ENCODE measurements at places on chromosomes 5 and 9.

DNA sequence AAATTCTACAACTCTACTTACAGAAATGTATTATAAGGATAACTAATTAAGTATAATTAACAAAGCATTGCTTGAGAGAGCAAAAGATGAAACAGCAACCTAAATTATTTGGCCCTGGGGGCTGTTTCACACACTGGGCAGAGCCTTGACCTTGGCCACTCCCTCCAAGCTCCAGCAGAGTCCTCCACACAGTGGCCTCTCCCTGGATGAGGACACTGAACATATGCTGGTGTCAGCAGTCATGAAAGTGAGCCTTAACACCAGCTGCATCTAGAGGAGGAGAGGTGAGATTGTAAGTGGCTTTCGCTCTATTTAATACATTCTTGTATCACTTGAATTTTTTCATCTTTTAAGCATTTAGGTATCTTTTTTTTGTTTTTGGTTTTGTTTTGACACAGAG, 23.3 kb upstream of the ZDHHC12 start:
- DNase-seq, result no peak

- no peak for DNase-seq
Measured at GRCh38 chr9:93187047-93187446, 3.1 kb downstream of the WNK2 start.

DNA sequence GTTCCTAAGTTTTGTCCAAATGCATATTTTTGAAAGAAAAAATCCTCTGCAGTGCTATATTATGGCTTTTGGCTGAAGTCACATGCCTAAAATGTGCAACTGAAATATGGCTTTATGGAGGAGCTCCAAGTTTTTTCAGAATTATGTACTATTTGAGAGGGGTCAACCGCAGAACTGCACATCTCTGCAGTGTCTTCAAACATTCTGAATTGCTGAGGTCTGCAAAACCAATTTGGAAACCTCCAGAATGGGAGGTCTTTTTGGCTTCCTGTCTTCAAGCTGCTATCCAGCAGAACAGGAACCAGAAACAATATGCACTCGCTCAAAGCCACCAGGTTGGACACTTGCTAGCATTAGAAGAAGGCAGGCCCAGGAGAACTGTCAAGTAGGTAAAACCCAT, 376.0 kb upstream of the PAPPA start:
- DNase-seq, result peak; percentile 89

DNA sequence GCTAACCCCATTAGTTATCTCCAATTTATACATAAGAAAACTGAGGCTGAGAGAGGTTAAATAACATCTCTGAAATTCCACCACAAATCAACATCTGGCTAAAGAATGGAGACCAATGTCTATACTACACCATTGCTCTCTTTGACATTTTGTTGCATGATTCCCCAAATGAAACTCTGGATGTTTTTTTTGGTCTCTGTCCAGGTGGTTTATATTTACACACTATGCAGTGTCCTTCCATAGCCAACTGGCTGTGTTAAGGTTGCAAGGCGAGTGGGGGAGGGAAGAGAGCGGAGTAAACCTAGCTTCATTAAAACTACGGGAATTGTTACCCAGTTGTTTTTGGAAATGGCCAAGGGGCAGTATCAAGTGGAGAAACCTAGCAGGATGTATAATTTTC, 67.2 kb downstream of the KIF4B start:
- DNase-seq, result no peak

DNA sequence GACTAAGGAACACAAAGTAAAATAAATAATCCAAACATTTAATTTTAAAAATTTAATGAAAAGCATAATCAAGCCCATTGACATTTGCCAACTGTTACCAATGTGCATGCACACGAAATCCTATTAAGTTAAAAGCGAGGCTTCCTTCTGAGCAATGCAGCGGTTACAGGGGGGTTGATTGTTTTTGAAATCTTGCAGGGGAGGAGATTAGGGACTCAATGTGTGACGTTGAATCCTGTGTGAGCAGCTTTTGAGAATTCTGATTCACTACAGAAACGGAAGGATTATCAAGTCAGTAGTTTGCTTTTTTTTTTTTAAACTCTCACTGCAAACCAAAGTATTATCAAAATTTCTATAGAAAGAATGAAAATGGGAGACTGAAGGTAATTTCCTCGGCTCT, 109.5 kb downstream of the PRKACG start:
- DNase-seq, result no peak

GRCh38 chr9:98838868-98839565, 31.5 kb downstream of the GALNT12 start:
- no peak for DNase-seq

DNA sequence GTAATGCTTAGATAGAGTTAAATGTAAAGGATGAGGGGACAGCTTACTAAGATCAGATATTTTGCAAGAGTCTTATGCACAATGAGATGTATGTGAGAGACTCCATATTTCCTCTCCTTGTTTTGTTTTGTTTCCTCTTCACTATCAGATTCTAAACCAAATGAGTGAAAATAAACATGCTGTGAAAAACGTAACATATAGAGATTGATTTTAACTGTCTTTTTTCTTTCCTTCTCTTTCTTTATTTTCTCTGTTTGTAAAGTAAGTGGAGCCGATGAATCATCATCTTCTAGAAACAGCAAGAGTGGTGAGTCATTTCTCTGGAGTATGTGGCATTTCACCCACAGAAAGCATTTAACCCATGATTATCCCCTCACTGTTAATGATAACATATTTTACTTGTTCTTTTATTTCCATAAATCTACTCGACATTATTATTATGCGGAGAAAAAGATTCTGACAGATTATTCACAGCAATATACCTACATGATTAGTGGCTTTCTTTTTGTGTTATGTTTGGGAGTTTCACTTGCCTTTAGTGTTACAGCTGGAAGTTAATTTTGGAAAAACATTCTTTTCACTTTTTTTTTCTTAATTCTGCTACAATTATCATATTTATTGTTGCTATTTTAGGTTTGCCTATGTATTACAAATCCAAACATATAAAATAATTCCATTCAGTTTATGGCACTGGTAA, 2.1 kb upstream of the ANXA1 start:
- peak; percentile 49 for DNase-seq

DNA sequence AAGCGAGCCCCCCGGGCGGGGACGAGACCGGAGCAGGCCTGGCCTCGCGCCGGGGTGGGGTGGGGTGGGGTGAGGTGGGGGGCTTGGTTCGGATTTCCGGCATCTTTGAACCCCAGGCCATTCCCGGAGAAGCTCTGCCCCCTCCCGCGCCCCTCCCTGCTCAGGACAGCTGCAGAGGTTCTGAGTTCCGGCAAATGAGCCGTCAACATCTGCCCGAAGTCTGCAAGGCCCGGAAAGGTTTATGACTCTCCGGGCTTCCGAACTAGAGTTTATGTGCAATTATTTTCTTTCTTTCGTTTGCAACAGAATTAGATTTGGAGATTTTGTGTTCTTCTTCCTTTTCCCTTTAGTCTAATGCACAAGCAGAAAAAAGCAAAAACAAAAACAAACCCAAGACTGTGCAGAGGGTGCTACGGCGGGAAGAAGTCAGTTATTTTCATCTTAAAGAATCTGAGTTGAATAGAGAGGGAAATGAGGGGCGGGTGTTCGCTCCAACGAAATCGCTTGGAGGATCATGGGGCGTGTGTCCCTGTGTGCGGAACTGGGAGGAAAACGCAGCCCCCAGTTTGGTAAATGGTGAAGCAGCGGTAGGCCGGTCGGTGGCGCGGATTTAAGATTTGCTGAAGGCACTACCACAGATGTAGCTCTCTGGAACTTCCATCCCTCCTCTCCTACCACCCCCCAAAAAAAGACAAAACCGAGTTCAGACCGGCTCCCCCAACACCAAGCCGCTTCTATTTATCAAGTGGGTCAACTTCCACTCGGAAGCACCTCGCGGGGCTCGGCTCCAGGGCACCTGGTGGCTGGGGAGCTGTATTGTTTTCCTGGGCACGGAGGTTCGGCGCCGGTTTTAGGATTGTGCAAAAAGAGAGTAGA, 4.8 kb downstream of the LHX2 start:
- DNase-seq, result peak; percentile 58

GRCh38 chr5:164680216-164680615, 1174.8 kb downstream of the MAT2B start:
- DNase-seq, result no peak

GRCh38 chr9:38125889-38126288, 56.9 kb upstream of the SHB start:
- no peak for DNase-seq

- no peak for DNase-seq
Measured at GRCh38 chr5:131672776-131673175, 37.7 kb upstream of the RAPGEF6 start.

DNA sequence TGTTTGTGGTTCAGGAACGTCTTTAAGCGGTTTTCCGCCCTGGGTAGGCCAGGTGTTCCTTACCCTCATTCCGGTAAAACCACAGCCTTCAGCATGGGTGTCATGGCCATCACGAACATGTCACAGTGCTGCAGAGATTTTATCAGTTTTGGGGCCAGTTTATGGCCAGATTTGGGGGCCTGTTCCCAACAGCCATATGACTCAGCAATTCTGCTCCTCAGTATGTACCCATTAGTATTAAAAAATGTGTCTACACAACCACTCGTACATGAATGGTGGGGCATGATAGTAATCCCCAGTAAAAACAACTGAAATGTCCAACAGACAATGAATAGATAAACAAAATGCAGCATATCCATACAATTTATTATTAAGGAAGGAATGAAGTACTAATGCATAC, 51.9 kb upstream of the TTC23L start:
- no peak for DNase-seq

- DNase-seq, result no peak
Measured at GRCh38 chr9:113570106-113570505, 106.6 kb downstream of the RGS3 start.

GRCh38 chr9:76342858-76343257, 51.4 kb downstream of the RFK start:
- DNase-seq, result no peak

DNA sequence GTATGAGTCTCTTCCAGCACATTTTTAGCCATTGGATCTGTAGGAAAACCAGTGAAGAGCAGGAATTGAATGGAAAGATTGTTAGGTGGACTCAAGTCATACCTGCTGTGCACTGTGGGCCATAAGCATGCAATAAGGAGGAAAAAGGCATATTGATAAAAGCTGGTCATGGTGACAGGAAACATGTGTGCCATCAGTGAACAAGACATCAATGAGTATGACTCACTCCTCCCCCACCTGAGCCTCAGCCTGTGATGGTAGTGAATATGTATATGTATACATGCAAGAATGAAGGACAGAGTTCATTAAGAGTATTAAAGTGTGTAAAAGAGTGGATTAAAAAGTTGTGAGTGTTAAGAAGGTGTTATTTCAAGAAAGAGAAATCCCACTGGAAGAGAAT, 164.5 kb downstream of the TMEM38B start:
- no peak for DNase-seq

- no peak for DNase-seq
Measured at GRCh38 chr5:57761513-57761912, 278.9 kb upstream of the ACTBL2 start.

DNA sequence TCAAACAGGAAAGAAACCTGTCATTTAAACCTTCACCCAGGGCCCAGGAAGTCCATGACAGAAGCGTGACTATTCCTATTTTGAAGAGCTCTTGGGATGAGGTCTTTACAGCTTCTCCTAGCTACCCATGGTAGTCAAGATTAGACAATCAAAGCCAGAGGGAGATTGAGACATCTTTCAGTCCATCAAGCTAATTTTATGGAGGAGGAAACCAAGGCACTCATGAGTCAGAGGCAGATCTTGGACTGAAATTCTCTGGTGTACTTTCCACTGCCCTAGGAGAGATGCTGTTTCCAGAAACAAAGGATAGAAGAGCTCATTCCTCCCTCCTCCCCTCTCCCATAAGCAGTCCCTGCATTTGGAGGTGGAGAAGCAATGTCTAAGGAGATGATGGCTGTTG, 9.2 kb downstream of the TNFSF8 start:
- DNase-seq, result no peak

- no peak for DNase-seq
Measured at GRCh38 chr9:17764306-17764705, 185.4 kb downstream of the SH3GL2 start.

DNA sequence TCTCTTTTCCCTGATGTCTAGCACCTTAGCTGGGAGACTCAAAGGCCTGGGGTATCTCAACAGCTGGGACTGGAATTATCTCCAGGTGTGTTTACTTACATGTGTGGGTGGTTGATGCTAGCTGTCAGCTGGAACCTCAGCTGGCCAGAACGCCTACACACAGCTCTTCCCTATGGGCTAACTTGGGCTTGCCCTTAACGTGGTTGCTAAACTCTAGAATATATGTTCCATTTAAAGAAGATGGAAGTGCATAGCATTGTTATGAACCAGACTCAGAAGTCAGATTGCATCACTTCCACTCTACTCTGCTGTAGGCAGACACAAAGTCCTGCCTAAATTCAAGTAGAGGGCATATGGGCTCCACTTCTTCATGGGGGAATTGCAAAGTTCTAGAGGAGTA, 29.3 kb downstream of the SGCD start:
- DNase-seq, result no peak

DNA sequence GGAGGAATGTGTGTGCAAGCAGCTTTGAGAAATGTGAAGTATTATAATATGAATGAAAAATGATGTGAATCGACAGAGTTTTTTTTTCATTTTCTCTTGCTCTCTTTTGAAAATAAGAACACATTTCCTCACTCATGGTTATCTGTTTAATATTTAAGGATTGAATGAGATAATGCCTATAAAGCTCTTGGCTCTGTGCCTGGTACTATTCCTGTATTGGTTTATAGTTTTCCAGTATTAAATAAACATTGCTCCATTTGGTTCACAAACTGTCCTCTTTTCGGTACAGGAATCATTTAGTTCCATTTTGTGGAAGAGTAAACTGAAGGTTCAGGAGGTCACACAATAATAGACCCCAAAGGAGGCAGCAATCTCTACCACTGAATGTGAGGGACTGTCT, 1185.5 kb upstream of the WWC1 start:
- DNase-seq, result peak; percentile 64

- DNase-seq, result no peak
Measured at GRCh38 chr9:100084128-100084453, 14.7 kb downstream of the ERP44 start.

DNA sequence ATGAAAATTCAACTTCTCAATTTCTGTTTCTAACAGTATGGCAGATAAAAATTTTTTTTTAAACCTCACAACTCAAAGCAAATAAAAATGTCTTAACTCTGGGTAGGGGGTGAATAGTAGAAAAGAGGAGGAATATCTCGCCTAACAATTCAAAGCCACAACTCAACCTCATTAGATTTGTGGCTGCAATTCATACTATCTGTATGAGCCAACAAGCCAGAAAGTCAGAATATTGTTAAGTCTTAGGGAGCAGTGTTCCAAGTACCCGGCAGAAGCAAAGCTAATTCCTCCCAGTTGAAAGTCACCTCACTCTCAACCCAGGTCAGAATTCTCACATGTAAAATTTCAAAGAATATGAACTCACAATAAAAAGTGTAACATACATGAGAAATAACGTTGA, 15.0 kb downstream of the PJA2 start:
- no peak for DNase-seq

- DNase-seq, result no peak
Measured at GRCh38 chr5:177967221-177967887, 28.7 kb downstream of the PROP1 start.
